Naive thymus-derived CD4-positive, alpha-beta T cell (primary cell): ENCODE measurements at places on chromosomes 7 and 10. TPM values are rescaled to one million over a fixed set of nuclear protein-coding genes. Genes with fewer than 3 reads are reported as not detected.

DNA sequence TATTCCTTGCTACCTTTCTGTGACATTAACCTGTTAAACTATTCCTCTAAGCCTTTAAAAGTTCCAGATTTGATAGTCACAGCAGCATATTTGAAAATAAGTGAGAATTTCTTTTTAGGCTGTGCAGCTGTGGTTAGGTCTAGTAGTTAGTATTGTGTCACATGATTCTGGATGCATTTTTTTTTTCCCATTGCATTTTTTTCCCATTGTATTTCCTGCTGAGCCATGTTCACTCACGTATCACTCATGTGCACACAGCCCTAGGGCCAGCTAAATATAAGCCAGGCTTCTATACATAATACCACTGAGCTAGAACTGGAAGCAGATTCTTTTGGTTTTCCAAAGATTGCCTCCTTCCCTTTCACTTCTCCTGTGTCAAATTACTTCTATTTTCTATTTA lies 37.4 kb downstream of the DNAJC9 start:
- H3K27ac ChIP-seq: no peak overlapping the region
- H3K4me3 ChIP-seq: no peak overlapping the region
- no peak for DNase-seq
- no peaks in the 10 kb centered on the region for H3K27me3 ChIP-seq
- no peaks in the 10 kb centered on the region for H3K36me3 ChIP-seq

DNA sequence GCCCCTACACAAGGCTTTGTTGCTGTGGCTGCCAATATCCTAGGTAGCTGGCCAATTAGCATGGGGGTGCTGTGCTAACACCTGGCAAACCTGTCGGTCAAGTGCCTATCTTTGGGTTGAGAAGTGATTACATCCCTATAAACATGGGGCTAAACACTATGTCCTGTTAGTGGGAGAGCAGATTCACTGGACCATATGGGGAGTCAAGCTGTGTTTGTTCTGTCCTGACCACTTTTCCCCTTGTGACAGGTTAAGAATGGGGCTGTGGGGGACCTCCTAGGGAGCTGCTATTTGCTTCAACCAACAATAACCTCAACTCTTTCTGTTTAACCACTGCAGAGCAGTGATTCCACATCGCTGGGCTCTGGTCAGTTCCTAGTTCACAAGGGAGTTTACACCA lies 151.5 kb upstream of the AOAH start:
- H3K27ac ChIP-seq: no peak overlapping the region
- no peaks in the 10 kb centered on the region for H3K4me1 ChIP-seq
- no peaks in the 10 kb centered on the region for H3K27me3 ChIP-seq

DNA sequence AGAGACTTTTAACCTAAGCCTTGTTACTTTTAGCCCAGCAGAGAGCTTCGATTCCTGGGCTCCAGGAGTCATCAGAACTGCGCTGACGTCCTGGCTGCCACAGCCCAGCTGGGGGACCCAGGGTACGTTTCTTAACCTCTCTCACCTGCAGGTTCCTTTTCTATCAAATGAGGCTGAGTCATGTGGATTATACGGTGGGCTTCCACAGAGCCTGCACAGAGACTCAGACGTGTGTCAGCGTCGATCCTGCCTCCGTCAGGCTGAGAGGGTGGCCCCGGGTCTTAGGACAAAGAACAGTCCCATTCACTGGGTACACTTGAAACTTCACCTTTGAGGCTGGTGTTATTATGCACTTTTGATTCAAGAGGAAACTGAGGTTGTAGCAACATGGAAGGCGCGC lies 100.7 kb upstream of the FGFR2 start:
- no peak for DNase-seq
- no peak overlapping the region for H3K27ac ChIP-seq
- no peaks in the 10 kb centered on the region for H3K27me3 ChIP-seq
- H3K36me3 ChIP-seq: no peaks in the 10 kb centered on the region
- H3K4me3 ChIP-seq: no peak overlapping the region
- no peaks in the 10 kb centered on the region for H3K4me1 ChIP-seq

- H3K27me3 ChIP-seq: no peaks in the 10 kb centered on the region
- H3K27ac ChIP-seq: no peak overlapping the region
- no peaks in the 10 kb centered on the region for H3K4me1 ChIP-seq
- H3K4me3 ChIP-seq: no peak overlapping the region
- no peak for DNase-seq
- no peaks in the 10 kb centered on the region for H3K36me3 ChIP-seq
These were observed 22.1 kb downstream of the CPEB3 start for GRCh38 chr10:92268748-92269147.

GRCh38 chr10:33732161-33732680 lies 397.8 kb upstream of the NRP1 start:
- H3K27me3 ChIP-seq: no peaks in the 10 kb centered on the region
- H3K27ac ChIP-seq: no peak overlapping the region
- H3K4me1 ChIP-seq: no peaks in the 10 kb centered on the region

GRCh38 chr7:131653418-131654248 lies 97.2 kb upstream of the PODXL start:
- DNase-seq: no peak
- H3K27me3 ChIP-seq: no peaks in the 10 kb centered on the region

DNA sequence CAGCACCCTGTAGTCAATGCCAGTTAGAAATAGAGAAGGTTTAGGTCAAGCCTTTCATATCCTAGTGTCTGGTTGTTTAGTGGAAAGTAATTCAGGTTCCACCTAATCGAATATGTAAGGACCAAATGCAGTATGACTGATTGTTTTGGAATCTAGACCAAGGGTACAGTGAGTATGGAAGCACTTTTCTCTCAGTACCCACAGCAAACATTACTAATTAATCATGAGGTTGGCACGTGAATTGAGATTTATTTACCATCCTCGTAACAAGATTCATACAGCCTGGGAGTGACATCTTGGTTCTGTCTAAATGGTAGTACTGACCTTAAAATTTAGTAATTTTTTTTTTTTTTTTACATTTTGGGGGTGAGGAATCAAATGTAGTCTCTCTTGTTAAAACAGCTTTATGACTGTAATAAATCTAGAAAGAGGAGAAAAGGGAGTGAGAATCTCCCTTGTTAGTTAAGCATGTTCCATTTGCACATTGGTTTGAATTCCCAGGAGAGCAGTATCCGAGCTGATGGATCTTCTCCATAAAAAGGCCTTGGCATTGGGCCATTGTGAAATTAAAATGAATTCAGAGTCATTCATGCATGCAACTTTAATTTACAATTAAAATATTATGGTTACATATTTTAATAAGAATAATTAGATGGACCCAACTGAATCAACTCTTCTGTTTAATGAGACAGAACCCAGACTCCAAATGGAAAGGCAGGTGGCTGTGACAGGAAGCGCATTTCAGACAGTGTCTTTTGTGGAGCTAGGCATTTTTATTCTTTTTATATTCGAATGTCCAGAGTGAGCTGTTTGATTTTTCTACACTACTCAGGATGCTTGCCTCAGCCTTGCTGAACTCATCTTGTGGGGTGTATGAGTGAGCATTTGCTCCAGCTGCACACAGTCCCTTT lies 57.6 kb downstream of the SNX10 start:
- no peak for DNase-seq
- no peak overlapping the region for H3K27ac ChIP-seq
- H3K4me1 ChIP-seq: no peaks in the 10 kb centered on the region
- H3K4me3 ChIP-seq: no peak overlapping the region
- H3K36me3 ChIP-seq: no peaks in the 10 kb centered on the region

GRCh38 chr7:2684501-2684900 lies 3.5 kb upstream of the AMZ1 start:
- no peak overlapping the region for H3K4me3 ChIP-seq
- peaks cover 11% of the 10 kb centered on the region for H3K4me1 ChIP-seq
- H3K27me3 ChIP-seq: peaks cover 7% of the 10 kb centered on the region

GRCh38 chr10:98107644-98108430 lies 26.6 kb upstream of the R3HCC1L start:
- no peak overlapping the region for H3K27ac ChIP-seq
- no peaks in the 10 kb centered on the region for H3K27me3 ChIP-seq
- H3K4me1 ChIP-seq: no peaks in the 10 kb centered on the region
- DNase-seq: no peak
- no peak overlapping the region for H3K4me3 ChIP-seq

DNA sequence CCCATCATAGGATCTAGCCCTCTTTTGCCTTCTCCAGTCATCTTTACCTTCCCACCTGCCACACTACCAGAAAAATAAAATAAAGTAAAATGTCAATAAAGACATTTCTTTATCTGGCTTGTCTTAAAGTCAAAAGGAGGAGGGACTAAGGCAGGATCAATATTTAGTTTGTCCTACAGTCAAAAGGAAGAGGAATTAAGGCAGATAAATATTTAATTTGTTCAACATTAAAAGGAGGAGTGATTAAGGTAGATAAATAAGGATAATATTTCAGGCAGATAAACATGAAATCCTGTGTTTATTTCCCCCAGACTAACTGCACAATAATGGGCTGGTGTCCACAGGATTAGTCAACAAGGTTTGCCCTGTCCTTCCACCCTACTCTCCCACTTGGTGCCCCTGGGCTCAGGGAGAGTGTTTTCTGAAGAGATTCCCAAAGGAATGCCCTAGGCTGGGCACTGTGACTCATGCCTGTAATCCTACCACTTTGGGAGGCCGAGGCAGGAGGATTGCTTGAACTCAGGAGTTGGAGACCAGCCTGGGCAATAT lies 18.3 kb upstream of the MSMB start:
- no peaks in the 10 kb centered on the region for H3K4me1 ChIP-seq
- no peak overlapping the region for H3K4me3 ChIP-seq
- H3K27me3 ChIP-seq: no peaks in the 10 kb centered on the region
- H3K36me3 ChIP-seq: no peaks in the 10 kb centered on the region

- no peaks in the 10 kb centered on the region for H3K4me1 ChIP-seq
- no peak overlapping the region for H3K4me3 ChIP-seq
- no peaks in the 10 kb centered on the region for H3K36me3 ChIP-seq
- no peaks in the 10 kb centered on the region for H3K27me3 ChIP-seq
These were observed 60.4 kb downstream of the VIPR2 start for GRCh38 chr7:159084069-159084801.

DNA sequence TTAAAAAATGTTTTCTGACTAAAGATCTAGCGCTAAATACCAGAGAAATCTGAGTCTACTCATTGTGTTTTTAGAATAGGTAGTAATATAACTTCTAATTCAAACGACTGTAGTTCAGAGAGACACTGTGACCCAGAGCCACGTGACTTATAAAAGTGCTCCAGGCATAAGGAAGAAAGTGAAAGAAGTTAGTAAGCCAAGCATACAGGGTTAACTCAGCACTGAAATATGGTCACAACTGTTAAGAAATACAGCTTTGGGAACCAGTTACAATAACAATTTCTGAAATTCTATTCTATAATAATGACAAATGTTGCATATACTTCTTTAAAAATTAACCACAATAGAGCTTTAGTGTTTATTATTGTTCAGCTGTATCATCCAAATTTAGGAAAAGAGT lies 119.1 kb downstream of the TFEC start:
- no peak overlapping the region for H3K27ac ChIP-seq
- H3K4me1 ChIP-seq: no peaks in the 10 kb centered on the region
- no peak for DNase-seq
- no peaks in the 10 kb centered on the region for H3K27me3 ChIP-seq
- no peak overlapping the region for H3K4me3 ChIP-seq
- no peaks in the 10 kb centered on the region for H3K36me3 ChIP-seq

GRCh38 chr7:36127075-36127740 lies 25.8 kb upstream of the EEPD1 start:
- no peaks in the 10 kb centered on the region for H3K27me3 ChIP-seq
- no peak for DNase-seq
- no peak overlapping the region for H3K4me3 ChIP-seq

GRCh38 chr7:107913851-107914250 lies 22.9 kb downstream of the DLD start:
- DNase-seq: no peak
- H3K36me3 ChIP-seq: peaks cover 19% of the 10 kb centered on the region
- no peaks in the 10 kb centered on the region for H3K27me3 ChIP-seq
- no peak overlapping the region for H3K27ac ChIP-seq
- no peaks in the 10 kb centered on the region for H3K4me1 ChIP-seq

- no peaks in the 10 kb centered on the region for H3K27me3 ChIP-seq
- H3K27ac ChIP-seq: peak overlapping the region; percentile 74
- peaks cover 22% of the 10 kb centered on the region for H3K36me3 ChIP-seq
These were observed 18.0 kb downstream of the VSIR start for GRCh38 chr10:71755179-71755879.

DNA sequence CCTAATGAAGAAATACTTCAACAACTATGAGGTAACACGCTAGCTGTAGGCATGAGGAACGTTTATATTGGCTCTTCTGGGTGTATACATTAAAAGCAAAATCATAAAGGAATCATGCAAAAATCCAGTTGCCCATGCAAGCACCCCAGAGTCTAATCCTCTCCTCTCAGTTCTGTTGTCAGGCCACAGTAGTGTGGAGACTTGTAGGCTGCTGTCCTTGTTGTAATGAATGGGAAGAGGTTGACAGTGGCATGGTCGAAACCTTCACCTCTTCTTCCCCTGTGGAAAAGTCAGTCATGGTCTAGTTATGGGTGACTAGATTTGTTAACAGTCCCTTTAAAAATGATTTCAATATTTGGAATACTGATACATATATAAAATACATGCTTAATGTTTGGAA lies 121.3 kb downstream of the CNOT4 start:
- no peaks in the 10 kb centered on the region for H3K4me1 ChIP-seq
- no peak overlapping the region for H3K4me3 ChIP-seq
- no peak for DNase-seq
- no peak overlapping the region for H3K27ac ChIP-seq
- no peaks in the 10 kb centered on the region for H3K27me3 ChIP-seq

GRCh38 chr7:121166916-121167315 lies 161.9 kb upstream of the WNT16 start:
- no peak overlapping the region for H3K4me3 ChIP-seq
- no peaks in the 10 kb centered on the region for H3K4me1 ChIP-seq
- H3K27ac ChIP-seq: no peak overlapping the region
- DNase-seq: no peak
- no peaks in the 10 kb centered on the region for H3K27me3 ChIP-seq

DNA sequence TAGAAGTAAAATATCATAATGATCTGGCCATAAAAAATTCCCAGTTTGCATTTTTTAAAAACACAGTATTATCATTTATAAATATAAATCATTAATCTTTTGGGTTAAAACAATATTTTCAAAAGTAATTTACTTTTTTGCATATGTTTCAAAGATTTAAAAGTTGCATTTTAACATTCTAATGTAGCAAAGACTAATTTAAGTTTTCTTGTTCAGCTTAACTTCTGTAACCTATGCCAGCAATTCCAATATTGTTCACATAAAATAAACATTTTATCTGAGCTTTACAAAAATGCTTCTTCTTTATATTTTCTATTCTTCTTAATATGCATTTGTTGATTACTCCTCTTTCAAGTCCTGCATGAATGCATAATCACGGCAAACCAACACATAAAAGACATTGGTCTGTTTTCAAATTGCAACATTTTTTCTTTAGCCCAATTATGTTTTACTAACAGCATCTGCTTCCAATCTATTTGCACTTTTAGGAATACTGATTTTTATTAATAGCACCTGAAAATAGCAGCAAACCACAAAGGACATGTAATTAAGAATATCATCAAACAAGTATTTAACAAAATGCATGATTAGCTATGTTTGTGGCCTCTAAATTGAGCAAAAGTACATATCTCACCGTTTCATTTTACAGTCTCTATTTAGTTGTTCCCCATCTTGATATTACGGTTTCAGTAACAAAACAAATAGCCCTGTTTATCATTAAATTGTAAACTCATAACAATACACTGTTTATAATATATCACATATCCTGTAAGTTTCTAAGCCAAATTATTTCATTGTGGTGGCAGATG lies 286.9 kb upstream of the NFE2L3 start:
- no peaks in the 10 kb centered on the region for H3K36me3 ChIP-seq
- no peak overlapping the region for H3K4me3 ChIP-seq
- H3K27me3 ChIP-seq: peaks cover 69% of the 10 kb centered on the region
- no peak for DNase-seq
- no peaks in the 10 kb centered on the region for H3K4me1 ChIP-seq

The HABP2 gene
- not detected for polyA plus RNA-seq

The PRKG1 gene
- polyA plus RNA-seq: not detected

The SLC13A1 gene
- not detected for polyA plus RNA-seq

The PNLIPRP2 gene
- polyA plus RNA-seq: not detected

The ZNF273 gene
- polyA plus RNA-seq: 3.6 TPM
